ENCODE measurements at places on chromosomes 16 and 17.

GRCh38 chr16:3070608-3071111, 5.2 kb downstream of the IL32 start:
- no peak for DNase-seq

DNA sequence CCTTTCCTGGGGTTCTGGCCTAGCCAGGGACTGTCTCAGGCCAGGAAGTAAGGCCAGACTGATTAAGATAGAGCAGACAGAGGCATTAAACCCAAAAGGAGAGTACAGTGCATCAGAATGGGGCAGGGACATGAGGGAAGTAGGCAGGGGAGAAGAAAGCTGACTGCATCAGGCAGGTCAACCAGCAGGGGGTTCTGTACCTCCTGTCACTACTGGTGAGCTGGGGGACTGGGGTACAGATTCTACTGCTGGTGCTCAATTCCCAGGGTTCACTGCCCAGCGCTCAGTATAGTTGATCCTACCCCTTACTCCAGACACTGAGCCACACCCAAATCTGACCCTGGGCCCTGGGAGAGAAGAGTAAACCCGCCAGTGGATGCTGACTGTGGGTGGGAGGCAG, 12.9 kb upstream of the MTMR4 start:
- no peak for DNase-seq

- no peak for DNase-seq
Observed at GRCh38 chr16:11696266-11697012, 28.2 kb downstream of the SNN start.

- DNase-seq: no peak
Observed at GRCh38 chr16:35746963-35747657, 2287.7 kb downstream of the TP53TG3F start.

GRCh38 chr16:79253100-79253631, 347.4 kb downstream of the MAF start:
- DNase-seq: no peak

DNA sequence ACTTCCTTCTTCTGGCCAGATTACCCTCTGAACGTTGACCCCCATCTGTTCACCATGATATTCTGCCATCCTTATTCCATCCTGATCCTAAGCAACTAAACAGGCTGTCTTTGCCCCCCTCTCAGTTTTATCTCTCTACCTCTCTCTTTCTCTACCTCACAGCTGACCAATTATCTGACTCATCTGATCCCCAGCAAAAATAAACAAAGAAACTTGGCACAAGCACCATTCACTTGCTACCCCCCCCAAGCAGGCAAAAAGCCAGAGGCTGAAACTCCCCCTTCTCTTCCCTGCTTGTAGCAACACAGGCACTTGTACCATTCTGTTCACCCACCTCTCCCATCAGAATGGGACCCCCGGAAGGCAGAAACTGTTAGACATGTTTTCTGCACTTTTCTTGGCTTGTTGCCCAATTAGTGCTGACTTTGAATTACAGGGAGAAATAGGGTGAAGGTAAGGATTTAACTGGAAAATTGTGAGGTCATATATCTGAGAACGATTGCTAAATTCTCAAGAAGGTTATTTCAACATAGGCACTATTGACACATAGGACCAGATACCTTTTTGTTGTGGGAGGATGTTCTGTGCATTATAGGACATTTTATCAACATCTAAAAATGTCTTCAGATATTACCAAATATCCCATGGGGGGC, 163.2 kb downstream of the TOX3 start:
- no peak for DNase-seq

- DNase-seq: no peak
Observed at GRCh38 chr16:51651061-51651466, 500.0 kb upstream of the SALL1 start.

- DNase-seq: no peak
Observed at GRCh38 chr16:82331974-82332750, 162.1 kb upstream of the MPHOSPH6 start.

- no peak for DNase-seq
Observed at GRCh38 chr17:60415146-60415545, 7.1 kb upstream of the CHCT1 start.

GRCh38 chr16:11315510-11315909, 29.7 kb upstream of the RMI2 start:
- no peak for DNase-seq

DNA sequence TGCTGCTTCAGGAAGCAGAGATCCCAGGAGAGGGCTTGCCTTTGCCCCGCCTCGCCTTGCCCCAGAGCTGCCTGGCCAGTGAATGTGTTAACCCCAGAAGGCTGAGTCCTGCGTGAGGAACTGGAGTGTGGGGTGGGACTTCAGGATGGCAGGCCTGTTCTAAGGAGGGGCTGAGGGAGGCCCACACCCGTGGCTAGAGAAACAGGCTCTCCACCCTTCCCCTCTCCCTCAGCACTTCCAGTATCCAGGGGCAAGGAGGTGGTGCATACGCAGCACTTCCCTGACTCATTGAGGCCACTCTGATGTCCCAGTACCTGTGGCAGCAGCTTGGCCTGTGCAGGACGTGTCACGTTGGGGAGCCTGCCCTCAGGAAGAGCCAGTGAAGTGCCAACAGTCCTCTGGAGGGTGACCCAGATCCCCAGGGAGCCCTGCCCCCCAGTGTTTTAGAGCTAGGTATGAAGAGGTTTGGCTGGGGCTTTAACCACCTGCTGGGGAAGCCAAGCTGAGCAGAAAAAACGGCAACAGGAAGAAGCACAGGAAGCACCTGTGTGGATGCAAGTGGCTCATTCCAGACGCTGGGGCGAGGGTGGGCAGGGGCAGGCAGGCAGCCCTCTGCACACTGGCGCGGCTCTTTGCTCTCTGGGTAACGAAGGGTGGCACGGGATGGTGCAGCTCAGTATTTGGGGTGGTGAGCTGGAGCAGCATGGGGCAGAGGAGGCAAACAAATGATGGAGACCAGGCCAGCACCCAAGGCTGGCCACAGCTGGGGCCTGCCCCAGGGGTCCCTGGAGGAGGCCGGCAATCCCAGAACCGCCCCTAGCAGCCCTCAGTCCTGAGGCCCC, 14.7 kb upstream of the CTCF start:
- DNase-seq: peak; percentile 71

DNA sequence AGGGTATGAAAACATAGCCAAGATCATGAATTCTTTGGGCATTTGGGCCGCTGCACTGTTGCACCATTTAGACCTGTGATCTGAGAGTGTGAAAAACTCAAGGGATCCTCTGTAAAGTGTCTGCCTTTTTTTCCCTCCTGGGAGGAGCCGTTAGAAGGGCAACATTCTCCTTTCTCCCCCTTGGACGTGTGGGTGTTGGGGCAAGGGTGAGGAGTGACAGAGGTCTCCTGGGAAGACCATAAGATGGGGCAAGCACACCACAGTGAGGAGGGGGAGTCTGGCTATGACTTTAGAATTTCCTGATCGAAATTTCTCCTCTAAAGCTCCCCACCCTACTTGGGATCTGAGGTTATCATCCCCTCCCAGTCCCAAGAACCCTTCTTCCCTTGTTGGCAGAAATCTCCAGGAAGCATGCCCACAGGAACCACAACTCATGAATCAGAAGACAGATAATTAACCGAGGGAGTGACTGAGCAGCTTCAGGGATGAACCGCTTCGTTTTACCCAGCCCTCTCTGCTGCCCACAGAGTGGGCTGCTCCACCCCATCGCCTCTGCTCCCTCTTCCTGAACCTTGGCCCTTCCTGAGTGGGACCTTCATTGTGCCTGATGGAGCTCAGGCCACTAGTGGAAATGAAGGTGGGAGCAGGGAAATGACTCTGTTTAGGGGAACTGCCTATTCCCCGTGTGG, 4.2 kb downstream of the ITGB3 start:
- DNase-seq: no peak
